ENCODE measurements at places on chromosomes 1 and 21. TPM values are rescaled to one million over a fixed set of nuclear protein-coding genes. Genes with fewer than 3 reads are reported as not detected.

GRCh38 chr21:40291560-40291959, 424.3 kb downstream of the PCP4 start:
- no peak for DNase-seq

- no peak for DNase-seq
These were observed 125.6 kb downstream of the BARHL2 start for GRCh38 chr1:90591355-90591969.

DNA sequence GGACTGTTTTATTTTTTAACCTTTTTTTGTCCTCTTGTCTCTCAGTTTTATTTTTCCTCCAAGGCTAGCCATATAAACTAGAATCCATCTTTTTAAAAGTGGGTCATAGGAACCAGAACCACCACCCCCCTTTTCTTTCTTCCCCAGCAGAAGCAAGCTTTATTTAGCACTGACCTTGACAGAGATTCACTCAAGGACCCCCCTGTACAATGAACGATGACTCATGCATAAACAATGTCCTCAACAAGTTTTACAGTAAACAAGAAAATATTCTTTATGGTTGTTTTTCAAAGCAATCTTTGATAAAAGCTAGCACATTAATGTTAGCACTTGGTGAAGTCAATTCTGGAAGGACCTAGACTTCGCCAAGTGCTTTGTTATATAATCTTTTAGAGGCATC, 14.1 kb downstream of the PKN2 start:
- no peak for DNase-seq

- DNase-seq, result no peak
These were observed 22.8 kb upstream of the STRIP1 start for GRCh38 chr1:110011527-110012041.

GRCh38 chr1:15412175-15412800, 2.6 kb downstream of the EFHD2 start:
- DNase-seq, result peak; percentile 44

- DNase-seq, result no peak
These were observed 170.4 kb upstream of the CACNA1E start for GRCh38 chr1:181312946-181313345.

DNA sequence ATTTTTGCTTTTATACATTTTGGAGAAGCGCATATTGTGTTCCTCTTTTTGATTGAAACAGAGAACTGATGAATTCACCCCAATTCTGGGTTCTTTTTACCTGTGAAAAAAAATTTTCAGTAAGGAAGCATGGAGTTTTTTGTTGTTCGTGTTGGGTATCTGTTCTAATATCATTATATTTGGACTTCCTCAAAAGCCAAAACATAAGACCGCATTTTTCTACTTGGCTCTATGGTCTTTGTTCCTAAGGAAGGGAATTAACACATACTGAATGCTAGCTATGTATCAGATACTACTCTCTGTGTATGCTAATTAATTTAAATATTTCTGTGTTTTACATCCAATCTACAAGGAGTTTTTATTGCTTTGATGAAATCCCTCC, 12.9 kb downstream of the EPB41 start:
- no peak for DNase-seq

DNA sequence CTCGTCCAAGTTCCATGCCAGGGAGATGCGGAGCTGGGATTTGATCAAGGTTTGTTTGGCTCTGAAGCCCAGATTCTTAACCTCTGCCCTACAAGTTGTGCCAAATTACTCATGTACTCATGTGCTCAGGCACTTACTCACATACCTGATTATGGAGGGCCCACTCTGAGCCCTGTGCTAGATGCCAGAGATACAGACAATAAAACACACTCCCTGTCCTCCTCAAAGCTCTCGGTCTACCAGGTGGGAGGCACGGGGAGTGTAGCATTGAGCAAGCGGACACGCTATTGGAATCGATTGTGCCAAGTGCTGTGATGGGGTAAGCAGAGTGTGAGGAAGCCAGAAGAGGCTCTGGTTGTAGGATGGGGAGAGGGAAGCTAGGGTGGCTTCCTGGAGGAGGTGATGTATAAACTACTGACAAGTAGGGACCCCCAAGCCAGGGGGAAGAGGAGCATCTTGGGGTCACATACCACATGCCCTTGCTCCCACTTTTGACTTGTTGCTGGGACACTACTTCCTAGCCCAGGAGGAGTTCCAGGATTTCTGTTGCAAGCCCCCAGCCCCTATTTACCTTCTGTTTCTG, 49.8 kb upstream of the IFNLR1 start:
- no peak for DNase-seq

GRCh38 chr1:53117836-53118235, 24.6 kb downstream of the SLC1A7 start:
- DNase-seq, result no peak

DNA sequence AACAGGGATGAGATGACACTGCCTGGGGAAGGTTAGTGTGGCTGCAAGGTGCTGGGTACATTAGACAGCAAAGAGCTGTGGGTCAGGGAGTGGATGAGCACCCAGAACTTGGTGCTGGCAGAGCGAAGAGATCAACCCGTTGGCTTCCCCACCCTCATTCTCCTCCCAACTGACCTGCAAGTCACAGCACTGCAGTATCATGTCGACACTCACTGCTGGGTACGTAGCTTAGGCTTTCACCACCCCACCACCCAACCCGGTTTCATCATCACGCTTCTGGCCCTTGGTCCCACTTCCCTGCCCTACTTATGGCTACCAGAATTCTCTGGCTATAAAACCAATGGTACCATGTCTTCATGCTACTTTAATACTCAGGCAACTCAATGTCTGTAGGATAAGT, 73.6 kb upstream of the LYST start:
- DNase-seq, result no peak

The ANXA9 gene
- total RNA-seq, result not detected

The CACNA1E gene
- total RNA-seq, result not detected

The GSTM3 gene
- 7.8 TPM for total RNA-seq

The BRDT gene
- 0.68 TPM for total RNA-seq

The TMOD4 gene
- total RNA-seq, result 1.0 TPM

The TLR5 gene
- 2.8 TPM for total RNA-seq

Measured in T-helper 17 cell (primary cell).